ENCODE measurements at places on chromosomes 16 and 17. TPM values are rescaled to one million over a fixed set of nuclear protein-coding genes. Genes with fewer than 3 reads are reported as not detected.

DNA sequence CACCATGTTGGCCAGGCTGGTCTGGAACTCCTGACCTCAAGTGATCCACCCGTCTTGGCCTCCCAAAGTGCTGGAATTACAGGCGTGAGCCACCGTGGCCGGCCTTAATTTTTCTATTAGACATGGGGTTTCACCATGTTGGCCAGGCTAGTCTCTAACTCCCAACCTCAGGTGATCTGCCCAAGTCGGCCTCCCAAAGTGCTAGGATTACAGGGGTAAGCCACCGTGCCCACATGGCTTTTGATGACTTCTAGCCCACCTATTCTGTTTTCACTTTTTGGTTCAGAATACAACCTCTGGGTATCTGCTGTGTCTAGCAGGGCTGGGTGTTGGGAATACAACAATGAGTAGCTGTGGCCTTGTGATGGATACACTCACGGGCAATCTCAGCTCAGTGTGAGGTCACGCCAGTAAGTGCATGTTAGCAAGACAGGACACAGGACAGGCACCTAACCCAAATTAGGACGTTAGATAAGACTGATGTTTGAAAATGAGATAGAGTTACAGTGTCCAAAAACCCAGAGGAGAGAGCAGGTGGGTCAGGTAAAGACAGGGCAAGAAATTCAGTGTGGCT lies 14.1 kb upstream of the YWHAE start:
- no peak for DNase-seq

DNA sequence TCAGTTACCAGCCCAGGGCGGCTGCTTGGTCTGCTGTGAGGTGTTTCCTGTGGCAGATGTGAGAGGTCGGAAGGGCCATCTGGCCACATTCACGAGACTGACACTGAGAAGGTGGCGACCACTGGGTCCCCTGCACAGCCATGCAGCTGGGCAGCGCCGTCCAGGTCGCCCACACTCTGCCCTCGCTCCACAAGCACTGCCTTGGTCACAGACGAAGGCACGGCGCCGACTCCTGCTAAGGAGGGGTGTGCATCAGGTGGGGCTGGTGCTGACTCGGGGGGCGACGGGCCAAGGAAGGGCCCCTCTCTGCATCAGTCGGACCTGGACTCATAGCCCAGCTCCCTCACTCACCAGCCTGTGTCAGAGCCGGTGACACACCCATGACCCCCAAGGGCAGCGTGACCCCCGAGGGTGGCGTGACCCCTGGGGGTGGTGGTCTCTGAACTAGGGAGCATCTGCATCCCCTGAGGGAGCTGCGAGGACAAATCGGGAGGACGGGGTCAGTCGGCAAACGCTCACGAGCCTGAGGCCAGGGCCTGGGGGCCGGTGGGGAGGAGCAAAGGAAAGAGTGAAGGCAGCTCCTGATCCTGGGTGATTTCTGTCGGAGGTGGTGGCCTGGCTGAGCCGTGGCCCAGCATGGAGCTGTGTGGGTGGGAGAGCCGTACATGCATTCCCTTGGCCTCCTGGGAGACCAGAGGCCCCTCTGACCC lies 30.4 kb downstream of the NME3 start:
- DNase-seq = no peak

The CD300LB gene
- total RNA-seq = 0.12 TPM

The PTRH2 gene
- 24.8 TPM for total RNA-seq

The C17orf100 gene
- 2.0 TPM for total RNA-seq

- DNase-seq = no peak
Measured at GRCh38 chr16:57255686-57256415, 10.8 kb downstream of the ARL2BP start.

The EVPLL gene
- 0.12 TPM for total RNA-seq

The KRT36 gene
- total RNA-seq = 0.27 TPM

The LLGL2 gene
- 529 TPM for total RNA-seq

DNA sequence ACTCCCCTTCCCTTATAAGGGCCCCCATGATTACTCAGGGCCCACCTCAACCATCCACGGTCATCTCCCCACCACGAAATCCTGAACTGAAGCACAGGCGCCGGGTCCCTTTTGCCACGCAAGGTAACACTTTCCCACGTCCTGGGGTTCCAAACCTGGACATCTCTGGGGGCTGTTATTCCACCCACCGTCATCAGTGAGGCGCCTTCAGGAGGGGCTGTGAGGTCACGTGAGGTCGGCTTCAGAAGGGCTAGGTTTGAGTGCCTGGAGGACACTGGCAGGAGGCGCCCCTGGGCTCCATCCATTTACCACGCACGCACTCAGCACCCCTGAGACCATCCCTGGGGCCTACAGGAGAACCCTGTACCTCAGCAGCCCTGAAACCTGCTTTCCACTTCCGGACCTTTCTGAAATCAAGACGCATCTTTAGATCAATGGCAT lies 4.1 kb downstream of the CD2BP2 start:
- no peak for DNase-seq

GRCh38 chr17:39116224-39116623 lies 35.2 kb downstream of the PLXDC1 start:
- no peak for DNase-seq

The CDH3 gene
- 0.89 TPM for total RNA-seq

The EMC6 gene
- total RNA-seq = 36.0 TPM

The KIF19 gene
- total RNA-seq = 2.1 TPM

DNA sequence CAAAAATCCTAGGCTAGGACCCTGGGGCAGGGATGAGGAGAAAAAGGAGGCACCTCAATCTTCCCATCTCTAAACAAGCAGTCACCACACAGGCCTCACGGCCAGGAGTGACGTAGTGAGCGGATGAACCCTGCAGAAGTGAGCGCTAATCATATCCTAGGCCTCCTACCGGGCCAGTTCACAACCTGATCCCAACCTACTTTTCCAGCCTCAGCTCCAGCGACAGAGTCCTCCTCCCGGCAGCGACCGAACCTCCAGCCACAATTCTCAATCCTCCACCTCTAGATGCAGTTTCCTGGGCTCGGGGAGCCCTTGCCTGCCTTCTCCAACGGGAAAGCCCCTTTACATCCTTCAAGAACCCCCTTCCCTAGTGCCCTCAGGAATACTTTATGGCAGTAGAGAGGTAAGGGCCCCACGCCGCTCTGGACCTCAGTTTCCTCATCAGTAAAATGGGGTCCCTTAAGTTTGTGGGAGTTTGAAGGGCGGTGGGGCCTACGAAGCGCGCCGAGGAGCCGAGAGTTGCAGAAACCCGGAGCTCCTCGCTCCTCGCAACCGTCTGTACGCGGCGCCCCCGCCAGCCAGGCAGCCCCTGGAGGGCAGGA lies 1.4 kb downstream of the ZNF668 start:
- DNase-seq = no peak

- no peak for DNase-seq
Measured at GRCh38 chr16:22186517-22186916, 19.6 kb upstream of the EEF2K start.

The TMIGD1 gene
- total RNA-seq = 255 TPM

The RCVRN gene
- total RNA-seq = not detected

GRCh38 chr16:55494994-55495421 lies 13.9 kb upstream of the LPCAT2 start:
- peak; percentile 40 for DNase-seq

- DNase-seq = no peak
Measured at GRCh38 chr17:66038125-66038524, 153.8 kb downstream of the CEP112 start.

GRCh38 chr16:23608194-23608593 lies 12.1 kb upstream of the NDUFAB1 start:
- no peak for DNase-seq

GRCh38 chr17:73657473-73658116 lies 13.3 kb upstream of the SDK2 start:
- peak; percentile 81 for DNase-seq

- peak; percentile 48 for DNase-seq
Measured at GRCh38 chr16:67666032-67666551, 458 bp downstream of the ENKD1 start.

GRCh38 chr17:50268743-50269275 lies 5.5 kb upstream of the TMEM92 start:
- no peak for DNase-seq

DNA sequence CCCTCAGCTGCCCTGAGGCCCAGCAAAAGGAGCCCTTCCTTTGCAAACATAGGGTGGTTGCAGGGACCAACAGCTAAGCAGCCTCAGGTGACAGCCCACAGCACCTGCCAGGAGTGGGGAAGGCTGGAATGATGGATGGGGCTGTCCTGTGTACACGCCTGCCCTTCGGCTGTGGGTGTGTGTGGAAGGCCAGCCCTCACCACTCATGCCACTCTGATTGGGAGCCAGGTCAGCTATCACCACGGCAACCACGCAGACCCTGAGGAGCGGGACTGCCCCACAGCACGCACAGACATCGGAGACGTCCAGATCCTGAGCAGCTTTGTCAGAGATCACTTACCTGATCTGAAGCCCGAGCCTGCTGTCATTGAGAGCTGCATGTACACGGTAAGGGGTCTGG lies 11.9 kb downstream of the PIPOX start:
- DNase-seq = no peak

The DHX58 gene
- 10.8 TPM for total RNA-seq

DNA sequence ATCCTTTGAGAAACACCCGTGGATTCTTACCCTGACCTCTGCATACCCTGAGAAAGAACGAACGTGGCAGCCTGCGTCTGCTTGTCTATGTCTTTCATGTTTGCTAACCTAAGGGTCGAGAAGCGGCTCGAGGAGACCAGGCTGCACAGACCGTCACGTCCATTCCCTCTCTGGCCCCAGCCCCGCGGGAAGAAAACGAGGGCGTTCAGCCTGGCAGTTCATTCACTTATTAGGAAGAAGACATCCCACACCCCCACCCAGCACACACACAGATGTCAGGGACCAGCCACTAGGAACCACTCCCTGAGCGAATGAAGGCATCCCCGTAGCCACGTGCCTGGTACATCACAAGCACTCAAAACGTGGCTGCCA lies 655 bp upstream of the MTHFSD start:
- no peak for DNase-seq

- DNase-seq = no peak
Measured at GRCh38 chr16:57539072-57539796, 2.9 kb upstream of the CCDC102A start.

DNA sequence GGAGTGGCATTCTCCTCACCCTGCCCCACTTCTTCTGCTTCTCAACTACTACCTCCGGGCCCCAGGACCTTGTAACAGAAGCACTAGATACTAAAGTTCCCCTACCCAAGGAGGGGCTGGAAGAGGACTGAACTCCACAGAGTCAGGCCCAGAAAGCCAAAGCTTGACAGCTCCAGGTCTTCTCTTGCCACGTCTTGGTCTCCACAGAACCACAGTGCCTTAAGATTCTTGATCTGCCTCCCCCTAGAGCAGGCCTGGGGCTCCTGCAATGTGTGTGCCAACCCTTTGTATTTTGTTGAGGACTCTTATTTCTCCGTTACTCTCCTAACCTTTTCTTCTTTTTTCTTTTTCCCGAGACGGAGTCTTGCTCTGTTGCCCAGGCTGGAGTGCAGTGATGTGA lies 4.0 kb downstream of the SLC16A13 start:
- no peak for DNase-seq

DNA sequence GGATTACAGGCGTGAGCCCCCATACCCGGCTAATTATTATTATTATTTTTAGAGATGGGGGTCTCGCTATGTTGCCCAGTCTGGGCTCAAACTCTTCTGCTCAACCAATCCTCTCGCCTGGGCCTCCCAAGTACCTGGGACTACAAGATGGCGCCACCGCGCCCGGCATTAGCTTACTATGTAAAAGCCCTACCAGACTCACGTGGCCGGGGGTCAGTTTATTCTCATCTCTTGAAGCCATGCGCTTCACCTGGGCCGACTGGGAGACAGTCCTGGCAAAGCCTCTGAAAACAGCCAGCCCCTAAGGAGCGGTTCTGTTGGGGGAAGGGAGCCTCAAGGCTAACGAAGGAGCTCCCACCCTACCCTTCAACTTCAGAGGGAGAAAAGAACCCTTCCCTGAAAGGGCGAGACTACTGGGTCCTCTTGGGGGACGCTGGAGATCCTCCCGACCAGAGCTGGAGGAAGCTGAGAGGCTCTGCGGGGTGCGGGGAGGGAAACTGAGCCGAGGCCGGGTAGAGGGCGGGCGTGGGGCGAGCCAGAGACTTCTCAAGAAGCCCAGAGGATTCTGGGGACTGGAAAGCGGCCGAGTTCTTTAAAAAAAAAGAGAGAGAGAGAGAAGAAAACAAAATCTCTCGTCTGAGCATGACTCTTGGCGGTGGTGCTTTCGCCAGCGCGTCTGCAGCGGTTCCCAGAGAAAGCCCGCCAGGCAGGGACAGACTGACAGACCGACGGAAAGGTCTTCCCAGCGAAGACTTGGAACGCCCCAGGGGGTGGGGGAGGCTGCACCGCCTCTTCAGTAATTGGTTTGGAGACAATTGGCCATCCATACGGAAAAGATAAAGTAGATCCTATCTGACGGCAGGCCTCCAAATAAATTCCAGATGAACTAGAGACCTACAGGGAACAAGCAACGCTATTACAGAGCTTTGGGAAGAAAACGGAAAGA lies 5.6 kb upstream of the TUBG2 start:
- DNase-seq = no peak

The HSD17B2 gene
- total RNA-seq = 63.6 TPM

DNA sequence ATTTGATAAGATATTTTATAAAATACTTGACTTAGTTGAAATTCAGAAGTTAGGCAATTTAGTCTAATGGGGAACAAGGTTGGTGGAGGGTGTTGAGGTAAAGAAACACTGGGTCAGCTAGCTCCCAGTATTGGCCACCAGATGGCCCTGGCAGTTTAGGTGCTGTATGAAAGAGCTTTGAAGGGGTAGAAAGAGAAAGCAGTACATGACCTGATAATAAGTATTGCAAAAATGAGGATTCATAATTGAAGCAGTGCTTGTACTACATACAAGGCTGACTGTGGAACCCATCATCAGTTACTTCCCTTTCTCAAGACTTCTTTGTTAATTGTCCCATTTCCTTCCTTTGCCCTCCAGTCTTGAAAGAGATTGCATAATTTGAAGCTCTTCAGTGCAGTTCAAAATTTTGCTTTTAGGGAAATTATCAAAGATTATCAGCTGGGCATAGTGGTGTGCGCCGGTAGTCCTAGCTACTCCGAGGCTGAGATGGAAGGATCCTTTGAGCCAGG lies 29.4 kb downstream of the TANC2 start:
- DNase-seq = no peak

- DNase-seq = no peak
Measured at GRCh38 chr17:11140501-11140900, 100.5 kb upstream of the SHISA6 start.

The KRT17 gene
- total RNA-seq = 0.70 TPM
